ENCODE measurements at places on chromosomes 4 and X.

GRCh38 chr4:151004222-151004621 lies 10.9 kb downstream of the LRBA start:
- DNase-seq = no peak

GRCh38 chrX:139202742-139203420 lies 327.7 kb upstream of the F9 start:
- no peak for DNase-seq

- DNase-seq = no peak
These were observed 27.7 kb upstream of the MOB1B start for GRCh38 chr4:70874268-70875156.

DNA sequence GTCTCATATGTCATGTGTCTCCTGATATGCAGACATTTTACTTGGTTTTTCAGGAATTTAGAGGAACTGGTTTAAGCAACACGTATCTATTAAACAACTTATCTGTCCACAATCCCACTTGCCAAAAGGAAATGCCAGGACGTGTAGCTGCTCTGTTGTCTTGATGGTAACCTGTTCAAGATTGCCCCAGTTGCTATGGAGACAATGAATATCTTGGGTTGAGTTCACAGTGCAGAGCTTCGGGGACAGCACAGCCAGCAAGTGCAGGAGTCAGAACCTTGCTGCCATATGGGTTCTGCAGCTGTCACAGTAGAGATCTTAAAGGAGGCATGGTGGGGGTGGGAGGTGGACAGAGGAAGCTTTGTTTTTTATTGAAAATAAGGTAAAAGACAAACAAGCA lies 28.7 kb upstream of the FAM9B start:
- DNase-seq = no peak

DNA sequence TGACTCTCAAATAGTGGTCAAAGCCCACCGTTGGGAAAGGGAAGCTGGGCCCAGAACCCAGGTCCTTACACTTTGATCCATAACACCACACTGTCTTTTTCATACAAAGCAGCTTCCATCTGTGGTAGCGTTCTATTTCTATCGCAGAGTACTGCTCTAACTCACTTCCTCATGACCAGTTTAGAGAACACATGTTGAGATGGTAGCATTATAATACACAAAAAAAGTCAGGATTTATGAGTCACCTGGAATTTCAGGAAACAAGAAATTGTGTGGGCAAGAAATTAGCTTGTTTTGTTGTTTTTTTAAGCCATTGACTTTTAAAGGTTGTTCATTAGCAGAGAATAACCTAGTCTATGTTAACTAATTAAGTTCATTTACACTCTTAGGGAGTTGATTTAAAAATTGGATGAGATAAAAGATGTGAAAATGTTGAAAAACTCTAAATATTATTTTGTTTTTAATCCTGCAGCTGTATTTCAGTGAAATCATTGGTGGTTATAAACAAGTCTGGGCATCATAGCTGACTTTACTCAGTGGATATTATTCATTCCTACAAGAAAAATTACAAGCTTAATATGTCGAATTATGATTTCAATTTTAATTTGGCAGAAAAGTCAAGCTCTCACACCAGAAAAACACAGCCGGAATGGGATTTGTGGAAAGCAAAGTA lies 1011.1 kb upstream of the HS3ST1 start:
- no peak for DNase-seq

Measured in effector memory CD8-positive, alpha-beta T cell (primary cell).